Gastroesophageal sphincter (tissue), 4 donors: ENCODE measurements at places on chromosomes 1 and 21.

GRCh38 chr1:85467929-85468540 lies 3.1 kb upstream of the DDAH1 start:
- no peak for ATAC-seq

DNA sequence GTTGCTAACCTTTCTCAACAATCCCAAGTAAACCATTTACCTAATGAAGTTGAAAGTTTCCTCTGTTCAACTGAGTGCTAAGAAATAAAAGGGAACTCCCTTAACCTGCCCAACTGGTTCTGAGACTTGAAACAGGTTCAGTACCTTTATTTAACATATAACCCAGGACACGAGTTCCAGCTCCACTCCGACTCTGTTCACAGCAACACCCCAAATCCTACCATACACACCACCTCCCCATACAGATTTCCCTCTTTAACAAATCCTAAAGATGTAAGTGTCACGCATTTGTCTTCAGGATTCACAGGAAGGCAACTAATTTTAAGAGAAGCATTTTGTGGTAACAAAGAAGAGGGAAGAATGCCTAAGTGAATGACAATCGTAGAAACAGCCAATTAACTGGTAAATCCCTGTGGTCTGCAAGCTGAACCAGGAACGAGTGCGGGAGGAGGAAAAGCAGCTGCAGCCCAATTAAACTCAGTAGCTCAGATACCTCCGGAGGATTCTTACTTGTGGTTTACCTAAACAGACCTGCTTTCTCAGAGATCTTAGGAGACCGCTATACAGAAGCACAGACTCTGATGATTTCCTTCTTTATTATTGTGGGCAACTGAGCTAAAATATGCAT lies 134.5 kb upstream of the MAGI3 start:
- ATAC-seq: no peak

- ATAC-seq: no peak
Observed at GRCh38 chr1:219444474-219444873, 168.4 kb downstream of the ZC3H11B start.

GRCh38 chr21:28602546-28602945 lies 390.1 kb downstream of the LTN1 start:
- ATAC-seq: no peak

- ATAC-seq: no peak
Observed at GRCh38 chr1:9960706-9961562, 17.7 kb downstream of the NMNAT1 start.

- ATAC-seq: peak; percentile 51
Observed at GRCh38 chr1:28437264-28437923, 67.9 kb downstream of the PHACTR4 start.

DNA sequence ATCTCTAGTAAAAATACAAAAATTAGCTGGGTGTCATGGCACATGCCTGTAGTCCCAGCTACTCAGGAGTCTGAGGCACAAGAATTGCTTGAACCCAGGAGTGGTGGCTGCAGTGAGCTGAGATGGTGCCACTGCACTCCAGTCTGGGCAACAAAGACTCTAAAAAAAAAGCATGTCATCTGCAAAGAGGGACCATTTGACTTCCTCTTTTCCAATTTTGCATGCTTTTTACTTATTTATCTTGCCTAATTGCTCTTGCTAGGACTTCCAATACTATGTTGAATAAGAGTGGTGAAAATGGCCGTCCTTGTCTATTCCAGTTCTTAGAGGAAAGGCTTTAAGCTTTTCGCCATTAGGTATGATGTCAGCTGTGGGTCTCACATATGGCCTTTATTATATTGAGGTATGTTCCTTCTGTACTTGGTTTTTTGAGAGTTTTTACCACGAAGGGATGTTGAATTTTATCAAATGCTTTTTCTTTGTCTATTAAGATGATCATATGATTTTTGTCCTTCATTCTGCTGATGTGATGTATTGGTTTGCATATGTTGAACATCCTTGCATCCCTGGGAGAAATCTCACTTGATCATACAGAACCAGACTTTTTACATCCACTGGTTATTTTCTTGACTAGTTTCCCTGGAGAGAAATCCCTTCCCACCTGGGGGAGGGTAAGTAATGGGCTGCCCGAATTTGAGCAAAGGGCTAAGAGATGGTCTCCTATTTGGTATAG lies 17.0 kb upstream of the RAP1GAP start:
- ATAC-seq: no peak

DNA sequence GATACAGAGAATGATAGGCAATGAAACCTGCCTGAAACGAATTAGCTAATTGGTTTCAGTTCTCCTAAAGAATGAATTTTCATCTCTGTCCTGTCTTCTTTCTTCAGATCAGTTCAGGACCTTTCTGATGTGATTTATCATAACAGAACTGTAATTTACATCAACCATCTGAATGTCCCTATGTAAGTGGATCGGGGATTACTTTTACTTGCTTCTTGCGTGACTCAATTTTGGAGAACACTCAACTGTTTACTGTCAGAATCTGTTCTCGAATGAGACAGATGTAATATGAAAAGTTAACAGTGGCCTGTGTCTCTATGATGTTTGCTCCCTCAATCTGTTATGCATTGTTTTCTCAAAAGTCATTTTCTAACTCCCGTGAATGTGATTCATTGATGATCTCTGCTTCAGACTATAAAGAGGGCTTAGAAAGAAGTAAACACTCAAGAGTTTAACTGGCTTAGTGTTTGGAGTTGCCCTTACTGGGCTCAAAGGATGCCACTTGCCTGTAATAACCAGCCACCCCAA lies 111.0 kb downstream of the GABPA start:
- ATAC-seq: no peak

DNA sequence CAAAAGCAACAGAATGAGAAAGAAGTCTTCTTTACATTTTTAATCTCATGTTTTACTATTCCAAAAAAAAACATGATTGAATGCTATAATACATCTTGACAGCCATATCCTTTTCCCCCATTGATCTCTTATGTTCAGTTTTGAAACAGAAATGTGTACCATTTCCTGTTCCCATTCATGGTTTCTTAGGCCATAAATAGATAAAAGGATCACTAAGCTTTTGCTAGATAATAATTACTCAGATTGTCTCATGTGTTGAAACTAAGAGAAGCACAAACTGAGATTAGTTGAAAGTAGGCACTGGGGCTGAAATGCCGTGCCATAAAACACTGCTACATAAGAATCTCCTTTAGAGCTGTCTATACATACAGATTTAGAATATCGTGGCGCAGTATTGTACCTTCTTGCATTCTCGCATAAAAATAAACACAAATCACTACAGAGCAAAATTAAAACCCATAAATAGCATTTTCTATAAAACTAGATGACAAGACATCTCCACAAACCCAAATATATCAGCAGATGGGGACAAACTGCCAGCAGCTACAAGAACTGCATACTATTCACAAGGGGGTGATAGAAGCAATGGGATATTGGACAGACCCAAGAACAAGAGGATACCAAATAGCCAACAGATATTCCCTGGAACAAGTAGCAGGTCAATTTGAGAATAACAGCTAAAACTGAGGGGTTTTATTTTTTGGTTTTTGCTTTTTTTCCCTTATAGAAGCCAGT lies 405.3 kb upstream of the PRMT6 start:
- no peak for ATAC-seq

DNA sequence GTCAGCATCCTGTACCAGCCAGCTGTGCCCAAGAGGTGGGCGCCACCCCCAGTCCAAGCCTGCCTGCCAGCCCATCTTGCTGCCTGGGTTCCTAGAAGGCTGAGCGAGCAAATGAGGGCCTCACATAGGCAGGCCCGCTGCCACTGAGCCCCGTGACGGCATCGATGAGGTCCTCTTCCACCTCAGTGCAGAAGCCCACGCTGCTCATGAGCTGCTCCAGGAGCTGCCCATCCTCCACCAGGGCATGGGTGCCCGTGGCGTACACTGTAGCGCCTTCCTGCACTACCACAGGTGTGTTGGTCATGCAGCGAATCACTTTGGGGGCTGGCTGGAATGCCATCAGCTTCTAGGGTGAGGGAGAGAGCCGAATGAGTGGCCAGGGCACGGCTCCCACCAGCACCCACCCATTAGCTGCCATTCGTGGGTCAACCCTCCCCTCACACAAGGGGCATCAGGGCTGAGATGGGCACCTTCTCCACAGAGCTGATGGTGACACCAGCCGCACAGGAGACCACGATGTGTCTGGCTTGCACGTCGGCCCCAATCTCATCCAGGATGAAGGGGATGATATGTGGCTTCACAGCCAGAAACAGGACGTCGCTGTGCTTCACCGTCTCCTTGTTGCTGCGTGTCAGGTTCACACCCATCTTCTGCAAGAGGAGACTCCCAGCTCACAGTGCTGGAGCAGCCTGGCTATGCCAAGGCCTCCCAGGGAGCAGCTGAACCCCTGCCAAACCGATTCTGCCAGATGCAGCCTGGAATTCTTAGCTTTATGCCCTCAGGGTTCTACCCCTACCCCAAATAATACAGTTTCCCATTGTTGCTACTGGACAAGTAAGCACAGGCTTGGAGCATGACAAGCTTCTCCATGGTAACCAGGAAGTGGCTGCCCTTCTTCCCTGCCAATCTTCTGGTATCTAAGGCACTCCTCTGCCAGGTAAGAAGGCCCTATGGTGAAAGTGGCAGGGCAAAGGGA lies 2.0 kb downstream of the PYCR2 start:
- ATAC-seq: no peak
